ENCODE measurements at places on chromosomes 4 and X.

DNA sequence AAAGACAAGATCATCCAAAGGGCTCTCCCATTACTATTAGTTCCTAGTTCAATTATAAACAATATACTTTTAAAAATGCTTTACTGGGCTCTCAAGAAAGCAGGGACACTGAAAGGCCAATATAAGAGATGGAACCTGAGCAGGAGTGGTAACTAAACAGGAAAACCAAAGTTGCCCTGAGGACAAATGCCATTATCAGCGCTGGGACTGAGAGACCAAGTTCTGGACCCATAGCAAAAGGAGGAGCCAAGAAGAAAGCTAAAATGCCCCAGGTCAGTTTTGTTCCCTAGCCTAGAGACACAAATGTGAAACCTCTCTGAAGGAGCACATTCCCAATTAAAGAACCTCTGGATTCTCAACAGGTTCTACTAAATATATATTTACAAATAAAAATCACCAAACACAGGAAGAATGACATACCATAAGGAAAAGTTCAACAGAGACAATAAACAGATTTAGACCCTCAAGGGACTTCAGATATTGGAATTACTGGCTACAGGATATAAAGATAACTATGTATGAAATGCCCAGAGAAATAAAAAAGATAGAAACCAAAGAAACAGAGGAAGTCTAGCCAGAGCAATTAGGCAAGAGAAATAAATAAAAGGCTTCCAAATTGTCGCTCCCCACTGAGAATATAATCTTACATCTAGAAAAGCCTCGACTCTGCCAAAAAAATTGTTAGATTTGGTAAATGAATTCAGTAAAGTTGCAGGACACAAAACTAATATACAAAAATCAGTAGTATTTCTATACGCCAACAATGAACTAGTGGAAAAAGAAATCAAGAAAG lies 67.1 kb downstream of the KLHL8 start:
- DNase-seq = no peak

DNA sequence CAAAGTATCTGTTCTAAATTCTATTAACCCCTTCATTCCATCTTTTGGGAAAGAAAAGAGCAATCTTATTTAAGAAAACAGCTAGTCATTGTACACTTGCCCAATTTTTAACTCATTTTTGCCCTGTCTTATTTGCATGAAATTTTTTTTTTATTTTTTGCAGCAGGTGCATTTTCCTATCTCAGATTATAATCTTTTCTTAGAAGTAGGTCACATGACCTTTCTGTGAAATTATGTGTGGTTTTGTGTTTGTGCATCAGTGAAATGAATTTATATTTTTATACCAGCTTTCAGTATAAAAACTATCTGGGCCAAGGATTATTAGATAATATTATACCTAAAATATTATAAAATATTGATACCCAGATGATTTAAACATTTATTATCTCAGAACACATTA lies 145.6 kb downstream of the INPP4B start:
- peak; percentile 67 for DNase-seq

DNA sequence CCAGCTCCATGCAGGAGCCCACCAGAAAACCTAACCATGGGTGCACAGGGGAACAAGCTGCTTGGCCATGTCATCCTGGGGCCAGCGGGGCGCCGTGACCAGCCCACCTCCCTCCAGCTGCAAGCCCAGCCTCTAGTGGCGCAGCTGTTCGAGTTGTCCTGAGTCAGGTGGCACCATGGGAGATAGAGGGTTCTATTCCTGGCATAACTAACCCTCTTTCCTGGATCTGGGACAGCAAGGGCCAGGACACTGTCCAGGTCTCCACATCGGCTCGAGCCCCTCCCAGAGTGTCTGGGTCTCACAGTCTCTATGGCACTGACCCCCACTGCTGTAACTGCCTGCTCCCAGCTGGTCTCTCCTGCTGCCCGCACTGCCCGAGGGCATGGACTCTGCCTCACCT lies 16.7 kb downstream of the ABLIM2 start:
- DNase-seq = no peak

DNA sequence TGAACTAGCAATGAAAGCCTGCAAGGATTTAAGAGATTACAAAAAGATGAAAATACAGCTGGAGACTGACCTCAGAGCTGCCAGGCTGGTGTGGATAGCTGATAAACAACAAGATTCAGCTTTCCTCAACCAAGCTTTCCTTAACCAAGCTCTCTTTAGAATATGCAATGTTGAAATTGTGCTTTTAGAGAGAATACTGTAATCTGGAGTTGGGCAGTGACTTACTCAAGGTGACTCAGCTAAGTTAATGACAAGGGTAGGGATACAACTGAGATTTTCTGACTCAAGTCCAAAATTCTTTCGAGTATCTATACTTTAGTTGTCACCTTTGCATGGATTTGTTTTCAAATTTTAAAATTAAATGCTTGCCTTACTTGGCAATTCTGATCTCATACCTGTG lies 98.0 kb downstream of the AMMECR1 start:
- DNase-seq = no peak

Data from CD4-positive, alpha-beta T cell treated with Interferon alpha-2 for 1 hour (primary cell).